Pancreas (tissue), 10 donors: ENCODE measurements at places on chromosomes 11 and 22.

DNA sequence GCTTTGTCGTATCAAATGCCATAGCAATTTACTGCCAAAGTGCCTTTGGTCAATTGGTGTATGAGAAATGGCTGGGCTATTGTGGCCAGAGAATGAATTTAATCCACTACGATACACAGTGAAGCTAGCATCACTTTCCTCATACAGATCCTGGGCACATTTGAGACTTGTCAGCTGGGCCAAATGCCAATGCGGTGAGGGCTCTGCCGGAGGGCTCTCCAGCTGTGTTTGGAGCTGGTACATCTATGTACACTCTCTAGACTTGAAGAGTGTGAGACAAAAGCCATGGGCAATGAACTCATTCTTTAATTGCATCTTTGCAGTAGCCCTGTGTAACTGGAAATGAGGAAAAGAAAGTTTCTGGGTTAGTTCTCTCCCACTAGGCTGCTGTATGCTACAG lies 1052.9 kb downstream of the NTM start:
- DNase-seq: no peak

DNA sequence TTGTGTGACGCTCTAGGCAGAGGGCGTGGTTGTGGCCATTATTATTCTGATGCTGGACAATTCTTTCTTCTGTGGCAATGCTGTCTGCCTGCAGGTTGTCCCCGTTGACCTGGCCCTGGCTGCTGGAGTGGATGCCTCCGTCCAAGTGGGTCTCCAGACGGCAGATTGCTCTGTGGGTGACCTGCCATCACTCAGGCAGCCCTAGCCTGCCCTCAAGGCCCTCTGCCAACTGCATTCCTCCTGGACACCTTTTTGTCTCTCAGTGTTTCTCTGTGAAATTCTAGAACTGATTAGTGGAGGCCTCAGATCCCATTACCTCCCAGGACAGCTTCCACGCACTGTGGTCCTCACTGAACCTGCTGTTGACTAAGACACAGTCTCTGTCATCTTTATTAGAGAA lies 86.7 kb downstream of the TBC1D22A start:
- DNase-seq: no peak

- peak; percentile 63 for DNase-seq
These were observed 2.7 kb upstream of the PDE2A start for GRCh38 chr11:72676861-72677341.

DNA sequence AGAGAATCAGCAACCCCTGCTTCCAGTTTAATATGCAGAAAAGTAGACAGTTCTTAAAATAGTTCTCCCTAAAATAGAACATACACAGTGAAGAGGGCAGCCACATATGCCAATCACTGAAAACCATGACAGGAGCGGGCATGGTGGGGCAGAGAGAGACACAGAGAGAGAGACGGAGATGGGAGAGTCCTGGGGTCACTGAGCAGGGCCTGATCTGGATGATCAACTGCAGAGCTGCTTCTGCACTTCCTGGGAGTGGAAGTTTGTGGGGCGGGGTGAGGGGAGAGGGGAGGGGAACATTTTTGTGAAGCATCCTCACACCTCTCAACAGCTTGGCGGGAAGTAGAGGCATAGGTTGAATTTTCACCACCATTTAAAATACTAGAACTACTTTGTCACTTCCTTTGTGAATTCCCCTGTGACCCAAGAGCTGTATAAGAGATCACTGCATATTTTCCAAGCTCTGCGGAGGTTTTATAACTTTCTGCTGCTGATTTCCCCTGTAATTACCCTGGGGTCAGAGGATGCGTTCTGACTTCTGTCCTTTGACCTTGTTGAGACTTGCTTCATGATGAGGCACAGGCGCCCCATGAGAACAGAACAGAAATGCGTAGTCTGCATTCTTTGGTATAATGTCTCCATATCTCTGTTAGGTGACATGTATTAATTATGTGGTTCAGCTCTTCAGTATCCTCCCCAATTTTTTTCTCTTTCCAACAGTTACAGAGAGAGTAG lies 419.4 kb downstream of the BRD1 start:
- no peak for DNase-seq
